GM04504 (cell line): ENCODE measurements at places on chromosomes 5 and 9.

GRCh38 chr5:45017568-45017967 lies 208.8 kb downstream of the MRPS30 start:
- no peak for DNase-seq

DNA sequence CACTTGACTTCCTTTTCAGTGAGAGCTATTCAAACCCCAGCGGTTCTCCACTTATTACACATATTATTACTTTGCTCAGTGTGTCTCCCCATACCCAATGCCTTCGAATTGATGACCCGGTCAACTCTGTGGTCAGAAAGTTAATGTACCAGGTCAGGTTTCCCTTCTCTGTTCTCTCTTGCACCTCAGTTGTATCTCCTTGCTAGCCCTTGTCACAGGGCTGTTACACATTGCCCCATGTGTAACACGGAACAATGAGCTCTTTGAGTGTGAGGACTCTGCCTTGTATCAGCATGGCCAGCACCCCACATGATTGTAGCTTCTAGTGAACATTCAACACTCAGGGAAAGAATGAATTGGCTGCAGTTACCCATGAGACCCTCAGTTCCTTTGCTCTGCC lies 73.6 kb downstream of the DOCK2 start:
- DNase-seq, result no peak

- no peak for DNase-seq
Measured at GRCh38 chr9:130642926-130643325, 21.5 kb upstream of the PRDM12 start.

- no peak for DNase-seq
Measured at GRCh38 chr5:94180761-94181160, 437.6 kb downstream of the KIAA0825 start.

- no peak for DNase-seq
Measured at GRCh38 chr9:123302348-123303214, 34.2 kb upstream of the STRBP start.

- DNase-seq, result no peak
Measured at GRCh38 chr9:127142931-127143464, 20.6 kb upstream of the ANGPTL2 start.

DNA sequence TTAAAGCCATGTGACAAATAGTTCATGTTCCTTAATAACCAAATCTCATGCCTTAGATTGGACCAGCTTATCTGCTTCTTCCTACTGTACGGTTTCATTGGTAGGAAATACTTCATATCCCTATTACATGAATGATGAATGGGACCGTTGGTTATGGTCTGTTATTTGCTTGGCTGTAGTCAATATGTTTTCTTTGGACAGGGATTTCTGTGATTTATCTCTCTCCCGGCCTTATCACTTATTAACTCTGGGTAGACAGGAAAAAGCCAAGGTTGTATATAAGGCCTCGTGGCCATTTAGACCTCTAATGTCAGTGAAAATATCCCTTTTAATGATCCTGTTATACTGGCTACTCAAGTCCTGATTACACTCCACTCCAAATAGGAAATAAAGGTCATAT lies 330.6 kb downstream of the EBF1 start:
- no peak for DNase-seq

DNA sequence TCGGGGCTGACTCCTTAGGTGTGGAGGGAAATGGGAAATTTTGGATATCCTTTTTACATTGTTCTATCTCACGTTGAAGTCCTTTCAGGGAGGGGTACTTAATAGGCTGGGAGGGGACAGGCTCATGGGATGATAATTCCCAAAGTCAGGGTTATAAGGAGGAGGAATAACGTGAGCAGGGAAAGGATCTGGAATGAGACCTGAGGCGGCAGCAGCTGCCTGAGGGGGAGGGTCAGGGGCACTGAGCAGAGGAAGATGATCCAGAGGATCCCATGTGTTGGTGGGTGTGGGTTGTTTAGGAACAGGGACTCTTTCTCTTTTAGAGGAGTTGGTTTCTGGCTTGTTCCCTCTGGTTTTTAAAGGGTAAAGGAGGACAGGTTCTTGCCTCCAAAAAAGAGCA lies 18.7 kb downstream of the IFT74 start:
- DNase-seq, result no peak

GRCh38 chr5:172505845-172506244 lies 51.5 kb upstream of the SH3PXD2B start:
- DNase-seq, result no peak

- DNase-seq, result no peak
Measured at GRCh38 chr9:134236001-134236421, 71.6 kb upstream of the RNU6ATAC start.

DNA sequence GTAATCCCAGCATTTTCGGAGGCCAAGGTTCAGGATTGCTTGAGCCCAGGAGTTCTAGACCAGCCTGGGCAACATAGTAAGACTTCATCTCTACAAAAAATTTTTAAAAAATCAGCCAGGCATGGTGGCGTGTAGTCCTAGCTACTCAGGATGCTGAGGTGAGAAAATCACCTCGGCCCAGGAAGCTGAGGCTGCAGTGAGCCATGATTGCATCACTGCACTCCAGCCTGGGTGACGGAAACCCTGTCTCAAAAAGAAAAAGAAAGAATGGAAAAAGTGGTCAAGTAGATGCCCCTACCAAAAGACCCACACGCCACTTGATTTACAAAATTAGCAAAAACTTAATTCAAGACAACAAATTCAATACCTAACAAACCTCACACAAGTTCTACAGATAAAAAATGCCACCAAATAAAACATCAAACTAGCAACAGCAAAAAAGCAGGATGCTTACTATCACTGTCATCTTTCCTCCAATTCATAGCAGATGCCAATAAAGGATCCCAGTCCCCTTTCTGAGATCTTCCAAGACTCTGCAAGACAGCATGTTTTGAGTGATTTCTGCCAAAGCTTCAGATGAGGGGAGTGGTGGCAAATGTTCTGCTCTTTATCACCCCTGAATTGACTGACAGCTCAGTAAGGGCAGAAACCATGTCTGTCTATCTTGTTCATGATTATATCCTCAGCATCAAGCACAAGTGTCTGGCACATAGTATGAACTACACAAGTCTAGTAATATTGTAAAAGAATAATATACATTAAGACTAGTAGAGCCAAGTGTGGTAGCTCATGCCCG lies 34.2 kb upstream of the TESK1 start:
- DNase-seq, result no peak

DNA sequence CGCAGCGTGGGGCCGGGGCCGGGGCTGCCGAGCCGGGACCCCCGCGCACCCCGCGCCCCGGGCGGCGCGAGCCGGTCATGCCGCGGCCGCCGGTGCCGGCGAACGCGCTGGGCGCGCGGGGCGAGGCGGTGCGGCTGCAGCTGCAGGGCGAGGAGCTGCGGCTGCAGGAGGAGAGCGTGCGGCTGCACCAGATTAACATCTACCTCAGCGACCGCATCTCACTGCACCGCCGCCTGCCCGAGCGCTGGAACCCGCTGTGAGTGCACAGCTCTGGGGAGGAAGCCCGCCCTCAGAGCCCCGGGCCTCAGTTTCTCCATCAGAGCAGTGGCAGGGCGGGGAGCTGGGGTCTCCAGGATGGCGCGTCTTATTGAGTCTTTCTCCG lies 335 bp downstream of the GALNT12 start:
- DNase-seq, result no peak
